ENCODE measurements at places on chromosomes 3 and 15.

GRCh38 chr3:46261926-46262594 is 19.8 kb downstream of the CCR3 start:
- no peak for DNase-seq

DNA sequence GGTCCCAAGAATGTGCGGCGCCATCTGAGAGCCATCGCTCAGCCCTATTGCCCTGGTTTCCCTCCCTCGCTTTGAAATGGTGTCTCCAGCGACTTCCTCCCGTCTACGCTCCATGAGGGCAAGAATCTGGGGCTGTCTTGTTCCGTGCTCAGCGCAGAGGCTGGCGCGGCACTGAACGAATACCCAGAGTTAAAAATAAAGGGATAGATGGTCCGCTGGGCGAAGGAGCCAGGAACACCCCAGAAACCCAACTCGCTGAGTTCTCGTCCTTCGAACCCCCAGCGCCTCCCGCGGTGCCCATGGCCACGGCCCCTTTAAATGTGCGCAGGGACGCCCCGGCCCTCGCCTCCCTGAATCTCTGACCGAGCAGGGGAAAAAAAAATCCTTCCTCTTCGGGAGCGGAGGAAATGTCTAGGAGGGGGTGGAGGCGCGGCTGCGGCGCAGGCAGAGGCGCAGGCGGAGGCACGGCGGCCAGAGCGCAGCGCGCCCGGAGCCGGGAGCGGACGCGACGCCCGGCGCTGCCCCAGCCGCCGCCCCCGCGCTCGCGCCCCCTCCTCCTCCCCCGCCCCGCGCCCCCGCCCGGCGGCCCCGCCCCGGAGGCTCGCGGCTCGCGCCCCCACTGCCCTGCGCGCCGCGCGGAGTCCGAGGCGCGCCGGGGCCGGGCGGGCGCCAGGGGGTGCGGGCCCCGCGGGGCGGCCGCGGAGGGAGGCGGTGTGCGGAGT is 8.5 kb upstream of the FGD5 start:
- DNase-seq, result peak; percentile 69

- DNase-seq, result no peak
These were observed 8.5 kb upstream of the DAG1 start for GRCh38 chr3:49461443-49462171.

GRCh38 chr3:128946411-128946810 is 47.5 kb downstream of the CFAP92 start:
- DNase-seq, result no peak

DNA sequence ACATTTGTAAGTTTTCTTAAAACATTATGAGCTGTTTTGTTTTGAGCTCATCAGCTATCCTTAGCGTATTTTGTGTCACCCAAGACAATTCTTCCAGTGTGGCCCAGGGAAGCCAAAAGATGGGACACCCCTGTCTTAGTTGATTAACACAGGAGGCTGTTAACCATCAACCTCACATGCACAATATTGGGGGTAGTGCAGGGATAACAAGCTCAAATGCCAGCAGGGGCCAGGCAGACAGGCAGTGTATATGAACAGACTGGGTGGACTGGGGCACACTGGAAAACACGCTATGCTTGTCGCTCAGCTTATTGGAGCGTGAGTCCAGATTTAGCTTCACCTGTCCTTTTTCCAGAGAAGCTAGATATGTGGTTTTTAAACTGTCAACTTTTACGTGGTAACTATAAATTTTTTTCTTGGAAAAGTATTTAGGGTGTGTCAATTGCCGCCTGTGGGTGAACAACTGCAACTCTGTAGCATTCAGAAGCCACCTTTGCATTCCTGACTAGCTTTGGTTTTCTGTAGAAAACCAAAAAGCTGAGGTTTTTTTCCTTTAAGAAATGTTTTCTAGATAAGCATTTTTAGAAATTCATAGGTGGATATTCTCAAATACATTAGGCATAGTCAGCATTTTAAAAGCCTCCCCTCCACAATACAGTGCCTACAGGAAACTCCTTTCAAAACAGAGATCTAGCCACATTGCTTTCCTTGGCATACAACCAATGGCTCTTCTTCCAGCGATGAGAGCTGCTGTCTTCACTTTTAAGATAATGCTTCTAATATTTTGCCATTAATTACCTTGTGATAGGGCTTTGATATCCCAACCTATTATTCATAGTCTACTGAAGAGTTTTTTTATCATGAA is 14.6 kb downstream of the PSMD6 start:
- DNase-seq, result no peak
